ENCODE measurements at places on chromosomes 12 and 14.

- DNase-seq, result no peak
Measured at GRCh38 chr12:30784508-30784907, 29.8 kb upstream of the CAPRIN2 start.

- no peak for DNase-seq
Measured at GRCh38 chr14:70683983-70684382, 42.3 kb downstream of the TTC9 start.

DNA sequence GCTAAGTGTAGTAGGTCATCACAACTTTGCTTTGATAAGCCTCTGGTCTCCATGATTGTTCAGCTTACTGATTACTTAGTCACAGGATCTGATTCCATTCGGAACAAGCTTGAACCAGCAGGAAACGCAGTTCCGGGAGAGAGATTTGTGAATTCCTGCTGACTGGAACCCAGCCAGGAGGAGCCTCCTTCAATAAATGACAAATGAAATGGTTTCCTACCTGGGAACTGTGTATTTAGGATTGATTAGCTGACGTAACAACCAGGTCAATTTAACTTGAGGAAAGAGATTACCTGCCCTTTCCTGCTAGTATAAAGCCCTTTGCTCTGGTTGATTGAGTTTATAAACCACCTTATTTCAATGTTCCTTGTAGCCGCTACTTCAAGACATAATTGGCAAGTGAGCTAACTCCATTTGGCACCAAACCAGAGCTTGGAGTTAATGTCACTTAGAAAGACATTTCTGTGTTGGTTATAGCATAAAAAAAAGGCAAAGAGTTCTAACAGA, 35.1 kb upstream of the KCNH3 start:
- no peak for DNase-seq

GRCh38 chr14:93475471-93475870, 44.7 kb downstream of the UNC79 start:
- DNase-seq, result no peak

GRCh38 chr12:4160314-4161040, 113.1 kb upstream of the CCND2 start:
- DNase-seq, result no peak

- no peak for DNase-seq
Measured at GRCh38 chr12:47189728-47190127, 110.0 kb upstream of the AMIGO2 start.

- no peak for DNase-seq
Measured at GRCh38 chr12:25365340-25365730, 114.6 kb upstream of the KRAS start.

- DNase-seq, result no peak
Measured at GRCh38 chr12:87381742-87382141, 647.5 kb downstream of the C12orf50 start.

DNA sequence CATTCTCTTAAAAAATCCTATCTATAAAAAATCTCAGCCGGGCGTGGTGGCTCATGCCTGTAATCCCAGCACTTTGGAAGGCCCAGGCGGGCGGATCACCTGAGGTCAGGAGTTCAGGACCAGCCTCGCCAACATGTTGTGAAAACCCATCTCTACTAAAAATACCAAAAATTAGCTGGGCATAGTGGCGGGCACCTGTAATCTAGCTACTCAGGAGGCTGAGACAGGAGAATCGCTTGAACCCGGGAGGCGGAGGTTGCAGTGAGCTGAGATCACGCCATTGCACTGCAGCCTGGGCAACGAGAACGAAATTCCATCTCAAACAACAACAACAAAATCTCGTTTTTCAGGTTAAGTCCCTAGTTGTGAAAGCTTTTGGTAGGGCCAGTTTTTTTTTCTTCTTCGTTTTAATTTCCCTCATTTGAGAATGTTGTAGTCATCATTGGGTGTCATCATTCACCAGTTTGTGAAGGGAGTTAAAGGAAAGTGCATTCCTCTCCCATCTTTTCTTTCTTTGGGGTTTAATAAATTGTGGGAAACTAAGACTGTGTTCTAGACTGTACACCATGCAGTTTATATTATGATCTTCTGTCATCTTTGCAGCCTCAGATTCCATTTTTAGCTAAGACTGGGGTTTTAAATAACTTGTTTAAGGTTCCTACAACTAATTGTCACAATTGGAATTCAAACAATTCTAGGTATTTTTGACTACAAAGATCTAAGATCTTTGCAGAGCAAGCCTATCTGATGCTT, 23.9 kb downstream of the MDM2 start:
- DNase-seq, result no peak
